ENCODE measurements at places on chromosomes 12 and 14.

GRCh38 chr14:94962166-94962575 lies 192.3 kb upstream of the GSC start:
- no peak for DNase-seq

DNA sequence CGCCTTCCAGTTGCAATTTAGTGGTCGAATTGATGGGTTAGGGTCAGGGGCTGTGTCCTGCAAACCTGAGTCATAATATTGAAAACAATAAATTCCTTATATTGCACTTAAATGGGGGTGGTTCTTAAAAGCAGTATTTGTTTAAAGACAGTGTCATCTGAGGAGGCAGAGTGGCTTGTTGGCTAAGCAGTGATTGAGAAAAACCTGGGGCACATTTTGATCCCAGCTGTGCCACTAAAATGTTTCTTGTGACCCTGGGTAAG lies 48.4 kb downstream of the FBXW8 start:
- DNase-seq, result no peak

DNA sequence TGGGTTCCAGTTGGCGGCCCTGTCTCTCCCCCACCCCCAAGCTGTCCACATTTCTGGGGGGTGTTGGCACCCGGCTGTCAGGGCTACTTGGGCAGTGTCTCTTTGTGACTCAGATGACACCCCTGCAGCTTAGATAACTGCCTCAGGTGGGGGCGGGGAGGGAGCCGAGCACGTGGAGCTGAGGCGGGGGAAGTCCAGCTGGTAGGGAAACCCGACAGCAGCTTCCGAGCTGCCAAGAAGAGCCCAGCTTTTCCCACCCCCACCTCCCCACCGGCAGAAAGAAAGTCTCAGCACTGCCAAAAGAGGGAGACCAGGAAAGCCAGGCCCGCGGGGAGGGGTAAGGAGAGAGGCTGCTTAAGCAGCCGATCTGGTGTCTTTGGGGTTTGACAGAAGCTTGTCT lies 1.4 kb downstream of the LRTM2 start:
- DNase-seq, result no peak

GRCh38 chr12:104641862-104642261 lies 185.1 kb downstream of the CHST11 start:
- DNase-seq, result no peak

DNA sequence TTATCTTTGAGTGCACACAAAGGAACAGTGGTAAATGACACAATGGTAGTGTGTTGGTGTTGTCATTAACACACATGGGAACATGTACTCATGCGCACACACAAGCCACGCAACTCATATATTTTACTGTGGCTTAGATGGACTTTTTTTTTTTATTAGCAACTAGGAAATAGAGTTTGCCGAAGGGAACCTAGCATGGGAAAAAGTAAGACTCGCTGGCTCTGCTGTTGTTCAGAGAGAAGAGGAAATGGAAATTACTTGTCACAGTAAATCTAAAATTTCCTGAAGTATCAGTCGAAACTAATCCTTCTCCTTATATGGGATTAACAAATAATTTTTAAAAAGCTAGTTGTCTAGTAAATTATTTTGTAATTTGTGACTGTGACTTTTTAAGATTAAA lies 33.7 kb upstream of the IL22 start:
- no peak for DNase-seq

- no peak for DNase-seq
Measured at GRCh38 chr12:180445-180844, 33.5 kb downstream of the SLC6A12 start.

- DNase-seq, result no peak
Measured at GRCh38 chr14:74846968-74847665, 28.8 kb downstream of the PROX2 start.

- DNase-seq, result no peak
Measured at GRCh38 chr12:67634303-67634761, 14.2 kb upstream of the DYRK2 start.

DNA sequence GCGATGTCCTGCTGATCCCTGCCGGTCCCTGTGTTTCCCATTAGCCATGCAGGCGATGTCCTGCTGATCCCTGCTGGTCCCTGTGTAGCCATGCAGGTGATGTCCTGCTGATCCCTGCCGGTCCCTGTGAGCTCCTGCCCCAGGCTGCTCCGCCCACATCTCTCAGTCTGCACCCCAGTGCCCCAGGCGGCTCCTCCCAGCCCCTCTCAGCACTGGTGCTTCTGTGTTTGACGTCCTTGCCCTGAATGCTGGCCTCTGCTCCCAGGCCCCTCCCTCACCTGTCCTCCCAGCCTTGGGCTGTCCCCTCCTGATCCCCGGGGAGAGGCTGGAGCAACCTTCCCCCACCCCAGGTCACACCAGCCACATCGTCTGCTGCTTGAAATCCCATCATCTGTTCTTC lies 41.4 kb upstream of the TEX22 start:
- no peak for DNase-seq

DNA sequence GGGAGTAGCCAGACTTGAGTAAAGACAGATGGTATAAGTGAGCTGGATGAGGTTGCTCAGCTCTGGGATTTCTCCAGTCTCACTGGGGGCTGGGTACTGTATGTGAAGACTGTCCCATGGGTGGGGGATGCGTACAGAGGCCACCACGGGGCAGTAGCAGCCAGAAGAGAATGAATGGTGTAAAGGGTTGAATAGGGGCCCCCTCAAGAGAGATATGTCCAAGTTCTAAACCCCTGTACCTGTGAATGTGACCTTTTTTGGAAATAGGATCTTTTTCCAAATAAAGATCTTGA lies 21.8 kb upstream of the BCDIN3D start:
- no peak for DNase-seq

- no peak for DNase-seq
Measured at GRCh38 chr14:100341301-100342031, 18.3 kb downstream of the SLC25A47 start.

- DNase-seq, result no peak
Measured at GRCh38 chr14:98935921-98936320, 336.1 kb downstream of the BCL11B start.

- no peak for DNase-seq
Measured at GRCh38 chr12:111450676-111451075, 45.0 kb downstream of the SH2B3 start.

GRCh38 chr14:74596741-74597450 lies 15.1 kb downstream of the LTBP2 start:
- DNase-seq, result no peak

DNA sequence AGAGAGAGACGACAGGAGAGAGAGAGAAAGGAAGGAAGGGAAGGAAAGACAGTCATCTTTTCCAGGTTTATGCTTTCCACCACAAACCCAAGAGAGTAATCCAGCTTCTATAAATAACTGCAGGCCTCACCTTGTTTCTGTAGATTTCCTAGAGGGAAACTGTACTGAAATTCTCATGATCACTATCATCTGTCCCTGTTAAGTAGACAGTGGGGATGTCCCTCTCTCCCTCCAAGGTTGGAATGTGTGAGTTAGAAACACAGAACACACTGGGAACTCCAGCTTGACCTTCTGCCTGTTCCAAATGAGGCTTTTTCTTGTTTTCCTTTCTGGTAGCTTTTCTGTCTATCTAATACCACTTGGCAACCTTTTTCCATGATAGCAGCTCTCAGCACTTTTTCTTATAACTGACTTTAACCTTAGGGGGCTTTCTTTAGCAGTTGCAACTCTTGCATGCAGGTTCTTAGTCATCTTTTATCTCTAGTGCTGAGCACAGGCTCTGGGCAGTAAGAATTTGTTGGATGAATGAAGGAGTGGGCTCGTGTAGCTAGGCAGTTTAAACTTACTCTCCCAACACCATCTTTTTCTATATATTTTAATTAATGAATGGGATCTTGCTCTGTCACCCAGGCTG lies 22.8 kb upstream of the FBXO33 start:
- no peak for DNase-seq

DNA sequence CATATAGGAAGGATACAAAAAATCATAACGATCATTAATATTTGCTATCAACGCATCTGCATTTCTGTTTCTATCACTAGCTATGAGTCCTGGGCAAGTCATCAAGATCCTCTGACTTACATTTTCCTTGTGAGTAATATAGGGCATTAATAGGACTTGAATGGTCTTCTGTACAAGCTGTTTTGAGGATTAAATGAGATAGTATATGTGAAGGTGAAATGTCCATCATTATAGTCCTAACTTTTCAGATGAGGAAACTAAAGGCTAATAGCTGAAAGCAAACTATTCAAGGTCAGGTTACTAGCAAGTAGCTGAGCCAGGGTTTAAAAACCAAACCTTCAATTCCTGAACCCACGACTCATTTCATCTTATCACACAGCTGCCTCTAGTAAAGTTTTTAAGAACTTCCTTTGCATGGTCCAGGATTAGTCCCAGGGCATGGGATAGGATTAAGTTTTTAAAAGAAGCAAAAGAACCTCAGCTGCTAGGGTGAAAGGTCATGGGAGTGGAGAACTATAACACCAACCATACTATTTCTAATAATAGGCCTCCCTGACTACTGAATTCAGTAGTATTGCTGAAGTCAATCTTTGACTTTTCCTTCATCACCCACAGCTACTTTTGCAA lies 101.4 kb upstream of the ADAMTS20 start:
- DNase-seq, result no peak

DNA sequence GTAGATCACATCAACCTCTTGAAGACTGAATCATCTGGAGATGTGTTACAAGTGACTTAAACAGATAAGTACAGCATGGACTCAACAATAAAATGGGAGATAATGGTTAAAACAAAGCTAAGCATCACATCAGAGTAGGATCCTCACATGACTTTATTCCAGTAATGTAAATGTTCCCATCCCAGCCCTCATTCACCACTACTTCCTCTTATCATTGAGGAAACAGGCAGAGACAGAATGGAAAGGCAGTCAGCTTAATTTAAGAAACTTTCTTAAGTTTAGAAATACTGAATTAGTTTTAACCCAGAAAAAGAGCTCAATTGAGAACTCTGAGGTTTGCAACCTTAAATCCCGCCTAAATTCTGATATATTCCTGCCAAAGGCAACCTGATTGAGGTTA lies 1.2 kb upstream of the ALG10 start:
- DNase-seq, result no peak

DNA sequence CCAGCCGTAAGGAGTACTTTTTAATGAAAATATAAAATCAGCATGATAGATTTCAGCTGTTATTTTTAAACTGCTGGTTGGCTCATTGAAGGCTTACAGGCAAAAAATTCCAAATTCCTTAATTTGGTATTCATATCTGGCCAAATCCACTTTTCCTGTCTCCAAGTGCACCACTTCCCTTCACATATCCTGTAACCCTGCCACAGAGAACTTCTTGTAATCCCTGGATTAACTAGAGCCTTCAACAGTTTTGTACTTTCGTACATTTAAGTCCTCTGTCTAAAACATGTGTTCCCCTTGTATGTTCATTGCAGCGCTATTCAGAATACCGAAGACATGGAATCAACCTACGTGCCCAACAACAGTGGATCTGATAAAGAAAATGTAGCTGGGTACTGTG lies 9.6 kb downstream of the PUS7L start:
- DNase-seq, result no peak

- DNase-seq, result no peak
Measured at GRCh38 chr12:61694214-61694613, 566.0 kb upstream of the USP15 start.
